Amniotic stem cell (primary cell): ENCODE measurements at places on chromosomes 5 and 9.

DNA sequence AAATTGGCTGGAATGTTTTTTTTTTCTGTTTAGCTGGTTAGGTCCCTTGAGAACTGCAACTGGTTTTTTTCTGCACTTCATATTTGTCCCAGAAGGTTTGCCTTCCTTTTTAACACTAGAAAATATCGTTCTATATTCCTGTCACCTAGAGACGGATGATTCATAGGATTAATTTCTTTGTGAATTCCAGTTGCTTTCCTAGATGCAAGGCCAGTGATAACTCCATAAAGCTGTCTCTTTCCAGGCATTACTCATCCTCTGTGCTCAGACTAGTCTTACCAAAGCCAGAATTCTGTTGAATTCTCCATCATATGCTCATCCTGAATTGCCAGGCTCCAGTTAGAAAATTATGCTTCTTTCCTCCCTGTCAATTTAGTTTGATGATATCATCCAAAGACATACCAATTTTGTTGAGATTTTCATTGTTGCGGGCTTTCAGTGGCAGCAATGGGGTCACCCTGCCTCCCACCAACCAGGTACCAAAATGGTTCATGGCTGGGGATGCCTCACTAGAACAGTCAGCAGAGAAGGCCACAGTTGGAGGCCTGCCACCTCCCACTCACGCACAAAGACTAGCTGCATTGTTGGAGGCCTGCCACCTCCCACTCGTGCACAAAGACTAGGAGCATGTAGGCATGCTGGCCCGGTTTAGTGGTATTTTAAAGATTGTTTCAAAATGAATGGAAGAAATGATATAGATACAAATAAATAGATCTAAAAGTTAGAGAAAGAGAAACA lies 8.5 kb downstream of the BAAT start:
- DNase-seq = no peak

DNA sequence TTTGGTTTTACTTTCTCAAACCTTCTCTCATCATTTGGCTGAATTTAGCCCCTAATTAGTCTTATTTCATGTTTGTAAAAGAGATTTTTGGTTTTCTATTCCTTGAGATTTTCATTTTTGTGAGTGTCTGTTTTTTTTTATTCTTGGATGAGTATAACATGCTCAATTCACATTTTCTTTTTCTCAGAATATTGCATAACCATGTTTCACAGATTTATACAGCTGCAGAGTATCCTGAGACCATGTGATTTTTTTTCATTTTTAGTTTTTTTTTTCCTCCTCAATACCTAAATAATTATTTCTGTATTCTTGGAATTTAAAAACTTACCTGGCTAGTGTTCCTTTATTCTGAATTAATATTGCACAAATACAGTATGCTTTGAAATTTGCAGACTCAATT lies 361.9 kb downstream of the SEMA5A start:
- no peak for DNase-seq

DNA sequence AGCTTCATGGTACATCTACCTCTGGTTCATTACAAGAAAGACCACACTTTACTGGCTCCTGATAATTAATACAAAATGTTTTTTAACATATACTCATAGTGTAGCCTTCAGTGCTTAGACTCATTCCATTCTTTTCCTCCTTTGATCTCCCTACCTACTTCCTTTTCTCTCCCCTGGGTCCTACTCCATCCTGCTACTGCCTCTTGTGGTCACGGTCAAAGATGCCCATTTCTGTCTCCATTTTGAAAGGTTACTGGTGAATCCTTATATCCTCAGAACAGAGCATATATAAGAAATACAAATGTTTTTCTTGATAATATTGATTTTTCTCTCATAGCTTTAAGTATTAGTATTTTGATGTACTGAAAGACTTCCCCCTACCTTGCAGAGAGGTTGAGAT lies 375.9 kb downstream of the ARRDC3 start:
- DNase-seq = no peak

DNA sequence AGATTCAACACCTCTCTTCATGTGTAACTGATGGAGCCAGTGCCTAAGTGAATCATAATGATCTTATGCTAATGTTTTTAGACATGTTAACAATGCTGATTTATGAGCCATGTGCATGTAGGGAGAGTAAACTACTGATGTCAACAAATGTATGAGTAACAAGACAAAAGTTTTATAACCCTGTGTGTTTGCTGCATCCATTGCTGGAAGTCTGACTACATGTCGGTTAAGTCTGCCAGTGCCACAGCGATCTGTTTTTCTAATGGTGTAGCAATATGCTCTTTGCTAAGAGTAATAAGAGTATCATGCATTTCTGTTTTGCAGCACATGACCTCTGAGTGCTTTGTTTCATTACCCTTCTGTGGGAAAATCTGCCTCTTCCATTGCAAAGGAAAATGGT lies 26.4 kb upstream of the TMOD1 start:
- no peak for DNase-seq

GRCh38 chr5:157820593-157821252 lies 38.2 kb downstream of the CLINT1 start:
- DNase-seq = peak; percentile 56

DNA sequence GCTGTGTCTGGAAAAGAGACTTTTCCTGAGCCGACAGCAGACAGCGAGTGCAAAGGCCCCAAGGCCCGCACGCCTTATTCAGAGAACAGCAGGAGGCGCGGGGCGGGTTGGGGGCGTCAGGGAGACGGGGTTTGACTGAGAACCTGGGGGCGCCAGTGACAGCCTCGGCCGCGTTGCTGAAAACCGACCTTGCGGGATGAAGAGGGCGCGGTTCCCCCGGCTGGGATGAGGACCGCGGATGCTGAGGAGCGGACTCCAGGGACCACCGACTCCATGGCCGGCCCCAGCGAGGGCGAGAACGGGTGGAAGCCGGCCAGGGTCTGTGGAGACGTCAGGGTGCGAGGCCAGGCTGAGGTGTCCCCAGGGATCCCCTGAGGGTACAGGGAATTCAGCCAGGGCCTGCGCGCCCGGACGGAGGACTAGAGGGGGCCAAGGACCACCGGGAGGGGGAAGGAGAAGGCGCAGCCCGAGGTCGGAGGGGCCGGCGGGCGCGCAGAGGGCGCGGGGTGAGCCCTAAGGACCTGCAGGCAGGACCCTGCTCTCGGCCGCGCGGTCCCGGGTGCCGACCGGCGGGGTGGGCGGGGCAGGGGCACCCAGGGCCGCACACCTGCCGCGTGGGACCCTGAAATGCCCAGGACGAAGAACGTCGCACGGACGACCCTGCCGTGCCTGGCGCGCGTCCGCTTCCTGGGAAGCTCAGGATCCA lies 837 bp upstream of the AHRR start:
- no peak for DNase-seq

DNA sequence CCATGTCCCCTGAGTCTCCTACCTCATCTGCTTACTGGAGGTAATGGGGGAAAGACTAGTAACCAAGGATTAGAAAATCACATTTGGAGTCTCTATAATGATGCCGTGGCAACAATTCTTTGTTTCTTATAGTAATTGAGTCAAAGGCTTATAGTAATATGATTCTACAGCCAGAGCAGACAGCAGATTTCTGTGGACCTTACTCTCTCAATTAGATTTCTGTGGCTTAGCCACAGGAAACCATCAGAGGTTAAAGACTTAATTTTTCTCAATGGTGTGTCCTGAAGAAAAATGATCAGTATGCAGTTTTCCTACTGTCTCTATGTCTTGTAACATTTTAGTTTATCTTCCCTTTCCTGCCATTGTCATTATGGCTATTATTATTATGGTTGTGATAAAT lies 59.3 kb upstream of the CD180 start:
- DNase-seq = no peak
